Activated T-cell treated with anti-CD3 and anti-CD28 coated beads, Interleukin-2, amount 50 U/mL, for 1 hour (primary cell): ENCODE measurements at places on chromosomes 1 and 21.

- no peak for DNase-seq
Measured at GRCh38 chr1:205142102-205142469, 20.3 kb upstream of the RBBP5 start.

- DNase-seq: no peak
Measured at GRCh38 chr1:25433389-25434186, 2.9 kb downstream of the MACO1 start.

- no peak for DNase-seq
Measured at GRCh38 chr1:202702088-202702487, 8.2 kb downstream of the SYT2 start.

GRCh38 chr1:110673197-110673701, 1.5 kb downstream of the KCNA3 start:
- peak; percentile 54 for DNase-seq

- DNase-seq: no peak
Measured at GRCh38 chr1:160761886-160762285, 22.8 kb downstream of the SLAMF7 start.

DNA sequence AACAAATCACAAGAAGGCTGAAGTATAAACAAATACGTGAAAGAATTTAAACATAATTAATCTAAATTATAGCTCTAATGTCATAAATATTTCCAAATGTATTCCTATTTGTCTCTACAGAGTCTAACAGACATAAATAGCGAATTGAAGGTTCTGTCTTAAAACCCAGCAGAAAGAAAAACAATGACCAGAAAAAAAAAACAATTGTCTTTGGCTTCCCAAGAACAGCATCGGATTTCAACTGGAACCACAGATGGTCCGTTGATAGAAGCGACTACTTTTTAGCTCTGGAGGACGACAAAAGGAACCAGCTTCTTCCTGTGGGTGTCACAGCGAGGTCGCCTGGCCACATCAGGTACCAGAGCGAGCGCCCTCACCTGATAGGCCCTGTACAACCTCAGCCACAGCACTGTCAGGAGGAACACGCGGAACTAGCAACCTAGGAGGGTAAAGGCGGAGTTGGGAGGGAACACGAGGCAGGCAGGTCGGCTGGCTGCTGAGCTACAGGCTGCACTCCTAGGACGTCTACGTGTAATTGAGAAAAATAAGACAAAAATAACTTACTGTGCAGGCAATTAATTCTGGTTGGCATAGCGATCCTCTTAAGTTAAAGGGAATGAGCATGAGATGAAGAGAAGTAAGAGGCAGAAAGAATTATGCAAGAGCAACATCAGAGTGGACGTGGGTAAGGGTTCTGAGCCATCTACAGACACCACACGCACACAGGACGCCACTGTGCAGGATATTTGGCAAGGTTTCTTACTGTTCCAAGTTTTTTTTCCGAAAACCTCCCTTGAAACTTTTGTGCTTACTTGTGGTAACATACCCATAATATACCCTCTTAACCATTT, 16.7 kb upstream of the PRDM15 start:
- peak; percentile 56 for DNase-seq

DNA sequence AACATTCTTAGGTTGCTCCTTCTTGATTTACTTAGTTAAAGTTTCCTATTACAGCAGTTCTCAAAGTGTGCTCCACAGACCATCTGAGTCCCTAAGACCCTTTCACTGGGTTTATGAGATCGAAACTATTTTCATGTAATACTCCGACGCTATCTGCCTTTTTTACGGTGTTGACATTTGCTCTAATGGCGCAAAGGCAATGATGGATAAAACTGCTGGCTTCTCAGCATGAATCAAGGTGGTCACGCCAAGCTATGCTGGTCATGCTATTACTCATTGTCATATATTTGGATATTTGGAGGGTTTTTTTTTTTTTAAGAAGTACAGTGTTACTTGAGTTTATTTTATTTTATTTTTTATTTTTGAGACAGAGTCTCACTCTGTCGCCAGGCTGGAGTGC, 235.1 kb downstream of the KIF26B start:
- no peak for DNase-seq

- DNase-seq: no peak
Measured at GRCh38 chr1:27646676-27647075, 11.7 kb upstream of the FGR start.

GRCh38 chr1:93194231-93194990, 13.9 kb downstream of the CCDC18 start:
- no peak for DNase-seq

- no peak for DNase-seq
Measured at GRCh38 chr1:18409609-18410237, 71.0 kb upstream of the KLHDC7A start.

DNA sequence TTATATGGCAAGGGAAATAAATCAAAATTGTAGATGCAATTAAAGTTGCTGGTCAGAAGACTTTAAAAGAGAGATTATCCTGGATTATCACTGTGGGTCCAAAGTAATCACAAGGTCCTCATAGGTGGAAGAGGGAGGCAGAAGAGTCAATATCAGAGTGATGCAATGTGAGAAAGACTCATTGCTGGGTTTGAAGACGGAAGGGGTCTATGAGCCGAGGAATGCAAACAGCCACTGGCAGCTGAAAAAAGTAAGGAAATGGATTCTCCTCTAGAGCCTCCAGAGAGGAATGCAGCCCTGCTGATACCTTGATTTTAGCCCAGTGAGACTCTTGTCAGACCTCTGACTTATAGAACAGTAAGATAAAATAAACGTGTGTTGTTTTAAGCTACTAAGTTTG, 59.8 kb upstream of the MUTYH start:
- no peak for DNase-seq

DNA sequence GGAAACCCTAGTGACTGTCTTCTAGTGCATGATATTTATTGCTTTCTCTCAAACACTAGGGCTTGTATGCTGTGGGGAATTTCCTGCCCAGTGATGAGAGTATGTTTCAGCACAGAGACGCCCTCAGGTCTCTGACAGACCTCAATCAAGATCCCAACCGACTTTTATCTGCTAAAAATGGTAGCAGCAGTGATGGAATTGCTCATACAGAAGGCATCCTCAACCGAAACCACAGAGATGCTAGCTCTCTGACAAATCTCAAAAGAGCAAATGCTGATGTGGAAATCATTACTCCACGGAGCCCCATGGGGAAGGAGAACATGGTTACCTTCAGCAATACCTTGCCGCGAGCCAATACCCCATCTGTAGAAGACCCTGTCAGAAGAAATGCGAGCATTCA, 41.3 kb downstream of the PLPPR4 start:
- no peak for DNase-seq

GRCh38 chr1:173017792-173018191, 32.9 kb downstream of the TNFSF18 start:
- no peak for DNase-seq

- DNase-seq: no peak
Measured at GRCh38 chr1:69940231-69940630, 265.1 kb downstream of the LRRC40 start.

DNA sequence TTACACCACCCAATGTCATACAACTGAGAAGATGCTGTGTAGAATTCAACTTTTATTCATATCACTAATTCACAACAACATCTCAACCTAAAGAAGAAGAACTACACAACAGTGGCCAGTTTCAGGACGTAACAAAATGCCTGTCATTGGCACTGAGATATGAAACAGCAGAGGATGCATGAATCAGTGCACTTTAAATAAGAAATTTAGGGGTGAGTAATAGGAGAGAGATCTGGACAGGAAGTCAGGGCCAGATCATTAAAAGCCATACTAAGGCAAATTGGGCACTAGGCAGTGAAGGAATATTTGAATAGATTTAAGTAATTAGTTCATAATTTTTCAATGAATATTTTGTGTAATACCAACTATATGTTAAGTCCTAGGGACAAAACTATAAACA, 510.5 kb downstream of the PLPP3 start:
- no peak for DNase-seq

GRCh38 chr1:241482761-241483250, 36.7 kb downstream of the FH start:
- no peak for DNase-seq

DNA sequence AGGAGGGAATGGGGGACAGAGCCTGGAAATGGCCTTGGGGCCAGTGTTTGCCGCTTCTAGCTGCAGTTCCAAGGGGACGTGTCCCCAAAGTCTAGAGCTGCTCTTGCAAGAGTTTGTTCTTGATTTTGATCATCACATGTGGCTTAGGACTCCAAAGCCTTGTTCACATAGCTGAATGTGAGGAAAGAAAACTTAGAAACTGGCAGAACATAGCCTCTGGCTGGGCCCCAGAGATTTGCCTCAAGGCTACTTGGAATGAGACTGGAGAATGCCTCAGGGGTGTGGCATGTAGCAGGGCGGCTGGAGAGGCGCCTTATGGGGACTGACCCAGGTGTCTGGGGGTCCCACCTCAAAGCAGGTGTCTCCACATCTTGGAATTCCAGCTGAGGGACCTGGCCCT, 2.3 kb downstream of the PDXK start:
- DNase-seq: no peak

DNA sequence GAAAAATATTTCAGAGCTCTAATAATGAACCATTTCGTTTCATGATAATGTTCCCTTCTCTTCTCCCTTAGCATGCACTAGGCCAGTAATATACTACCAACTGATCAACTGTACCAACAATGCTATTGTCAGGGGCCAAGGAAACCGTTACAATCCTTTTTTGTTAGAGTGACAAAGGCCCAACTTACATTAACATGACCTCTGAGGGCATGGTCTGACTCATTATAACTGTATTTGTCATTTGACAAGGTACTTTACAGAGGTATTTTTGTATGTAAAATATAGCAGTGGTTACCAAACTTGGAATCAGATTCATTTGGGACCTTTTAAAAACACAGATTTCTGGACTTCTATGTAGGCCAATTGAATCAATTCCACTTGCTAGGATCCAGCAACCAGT, 102.6 kb upstream of the RRP15 start:
- DNase-seq: no peak

DNA sequence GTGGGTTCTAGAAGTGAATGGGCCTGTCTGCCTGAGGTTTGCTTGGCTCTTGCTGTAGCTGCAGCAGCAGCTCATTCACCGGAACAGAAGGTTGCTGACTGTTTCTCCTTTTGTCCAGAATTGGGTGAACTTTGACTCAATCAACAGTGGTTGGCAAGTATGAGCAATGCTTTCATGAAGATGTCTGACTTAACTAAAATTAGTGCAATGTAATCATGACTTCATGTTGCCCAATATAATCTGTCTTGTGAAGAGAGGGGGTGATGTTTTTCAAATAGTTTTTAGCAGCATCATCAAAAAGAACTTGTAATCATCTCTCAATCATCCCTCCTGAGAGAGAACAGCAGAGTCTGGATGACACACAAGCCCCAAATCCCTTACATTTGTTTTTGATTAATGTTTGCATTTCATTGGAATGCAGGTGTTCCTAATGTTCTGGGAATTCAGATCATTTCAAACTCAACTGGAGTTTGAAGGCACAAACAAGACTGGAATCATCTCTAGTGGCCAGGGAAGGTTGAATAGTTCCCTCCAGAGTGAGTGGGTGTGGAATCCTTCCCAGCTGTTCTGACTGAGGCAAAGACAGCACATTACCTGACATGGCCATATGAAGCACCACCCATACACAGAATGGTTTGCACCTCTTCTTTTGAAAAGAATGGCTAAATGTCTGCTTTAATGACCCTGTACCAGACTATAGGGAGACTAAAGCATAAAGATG, 82.9 kb downstream of the HLX start:
- no peak for DNase-seq

- DNase-seq: no peak
Measured at GRCh38 chr21:36692114-36692834, 6.6 kb upstream of the SIM2 start.

- DNase-seq: no peak
Measured at GRCh38 chr21:42747746-42748351, 94.4 kb downstream of the PDE9A start.

DNA sequence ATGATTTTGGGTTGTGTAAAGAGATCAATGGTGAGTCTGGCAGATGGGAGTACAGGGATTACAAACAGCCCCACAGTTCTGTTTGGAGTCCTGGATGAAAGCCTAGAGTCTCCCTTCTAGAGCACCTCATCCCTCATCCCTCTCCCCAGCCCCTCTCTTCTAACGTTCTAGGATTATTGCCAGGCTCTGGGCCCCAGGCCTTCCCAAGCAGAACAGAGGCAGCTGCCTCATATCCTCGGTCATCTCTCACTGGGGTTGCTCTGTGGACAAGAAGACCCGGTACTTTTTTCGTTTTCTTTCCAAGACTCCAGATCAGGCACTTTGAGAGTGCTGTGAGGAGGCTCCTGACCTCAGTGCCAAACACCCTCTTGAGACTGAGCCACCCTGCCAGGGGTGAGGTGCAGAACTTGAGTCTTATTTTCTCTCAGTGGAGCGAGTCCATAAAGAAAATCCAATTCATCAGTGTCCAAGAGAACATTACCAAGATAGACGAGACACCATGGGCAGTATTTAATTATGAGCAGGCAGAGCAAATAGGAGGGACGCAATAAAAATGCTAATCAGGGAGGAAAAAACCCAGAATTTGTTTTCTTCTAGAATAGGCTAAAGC, 17.1 kb upstream of the KCND3 start:
- no peak for DNase-seq

DNA sequence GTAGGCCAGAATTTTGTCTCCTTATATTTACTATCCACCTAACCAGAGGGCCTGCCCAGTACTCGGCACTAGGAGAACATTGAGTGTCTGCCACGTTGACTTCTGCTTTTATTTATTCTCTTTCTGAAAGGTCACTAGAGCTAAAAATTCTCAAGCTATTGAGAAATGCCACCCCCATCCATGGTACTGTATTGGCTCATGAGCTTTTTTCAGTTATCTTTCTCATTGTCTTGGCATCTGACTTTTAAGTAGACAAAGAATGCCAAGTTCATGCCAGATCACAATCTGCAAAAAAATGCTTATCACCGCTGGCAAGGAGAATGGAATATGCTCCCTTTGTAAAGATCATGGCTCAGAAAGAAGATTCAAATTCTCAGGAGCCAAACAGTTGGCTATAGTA, 49.8 kb upstream of the MROH9 start:
- DNase-seq: no peak

DNA sequence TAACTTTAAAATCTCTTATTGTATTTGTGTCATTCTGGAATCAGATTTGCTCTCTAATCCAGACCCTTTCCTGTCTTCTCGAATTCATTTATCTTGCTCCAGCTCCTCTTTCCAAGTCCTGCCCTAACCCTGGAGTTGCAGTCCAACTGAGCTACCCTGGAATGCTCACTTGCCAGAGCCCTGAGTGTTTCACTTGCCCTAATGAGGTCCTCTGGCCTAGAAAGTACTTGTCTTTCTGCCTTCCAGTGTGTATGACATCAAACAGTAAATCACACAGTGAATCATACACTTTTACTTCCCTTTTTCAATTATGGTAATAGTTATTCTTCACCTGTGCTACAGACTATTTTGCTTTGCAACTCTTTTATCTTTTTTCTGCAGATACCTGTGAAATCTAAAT, 96.9 kb downstream of the NEK7 start:
- DNase-seq: no peak

GRCh38 chr1:110471131-110471530, 20.2 kb downstream of the PROK1 start:
- no peak for DNase-seq

- DNase-seq: no peak
Measured at GRCh38 chr1:198929111-198929604, 290.3 kb downstream of the PTPRC start.
